ENCODE measurements at places on chromosomes 5 and 9.

DNA sequence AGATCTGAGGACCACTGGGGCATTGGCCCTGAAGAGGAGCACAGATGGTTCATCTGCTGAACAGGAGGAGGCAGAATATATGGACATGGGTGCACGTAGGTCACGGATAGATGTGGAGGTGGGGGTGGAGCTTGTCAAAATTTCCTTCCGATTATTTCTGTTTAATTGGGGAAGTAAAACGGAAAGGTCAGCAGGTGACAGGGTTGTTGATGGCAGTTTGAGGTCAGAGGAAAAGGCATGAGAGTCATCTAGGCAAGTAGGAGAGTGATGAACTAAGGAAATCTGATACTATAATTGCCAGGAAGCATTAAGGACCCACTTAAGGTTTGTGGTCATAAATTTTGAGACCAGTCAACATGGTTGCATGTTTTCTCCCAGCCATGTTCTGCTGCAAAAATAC is 8.4 kb upstream of the FAM81B start:
- DNase-seq: no peak

DNA sequence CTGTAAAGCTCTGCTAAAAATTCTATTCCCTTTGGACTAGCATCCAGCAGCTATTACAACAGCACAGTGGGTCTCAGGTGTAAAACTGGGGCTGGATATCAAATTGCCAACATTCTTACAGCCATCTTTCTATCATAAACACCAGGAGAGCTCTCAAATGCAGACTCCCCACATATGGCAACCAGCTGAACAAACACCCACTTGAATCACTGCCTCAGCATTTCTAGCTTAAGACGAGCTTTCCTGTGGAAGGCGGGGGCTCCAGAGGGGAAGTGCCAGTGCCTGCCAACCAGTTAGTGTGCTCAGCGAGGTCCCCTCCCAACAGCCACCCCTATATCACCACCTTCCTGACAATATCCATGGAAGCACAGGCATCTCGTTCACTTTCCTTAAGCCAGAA is 62.2 kb downstream of the IPPK start:
- no peak for DNase-seq

DNA sequence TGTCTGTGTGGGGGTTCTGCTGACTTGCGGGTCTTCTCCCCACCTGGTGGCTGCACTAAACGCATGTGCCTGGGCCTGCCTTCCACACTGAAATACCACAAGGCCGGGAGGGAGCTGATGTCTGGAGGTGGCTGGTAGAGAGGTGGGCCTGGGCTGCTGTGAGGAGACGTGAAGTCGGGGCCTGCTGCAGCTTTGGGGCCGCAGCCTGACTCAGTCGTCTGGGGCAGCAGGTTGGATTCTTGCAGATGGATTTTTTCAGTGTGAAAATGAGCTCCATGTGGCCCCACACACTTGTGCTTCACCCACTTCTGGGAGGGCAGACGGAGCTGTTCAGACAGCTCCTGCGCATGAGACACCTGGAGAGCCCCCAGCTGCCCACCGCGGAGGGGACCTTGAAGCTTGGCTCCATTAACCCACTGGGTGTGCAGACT is 29.3 kb downstream of the COL5A1 start:
- DNase-seq: no peak

GRCh38 chr9:116450378-116451139 is 236.5 kb upstream of the TRIM32 start:
- no peak for DNase-seq

DNA sequence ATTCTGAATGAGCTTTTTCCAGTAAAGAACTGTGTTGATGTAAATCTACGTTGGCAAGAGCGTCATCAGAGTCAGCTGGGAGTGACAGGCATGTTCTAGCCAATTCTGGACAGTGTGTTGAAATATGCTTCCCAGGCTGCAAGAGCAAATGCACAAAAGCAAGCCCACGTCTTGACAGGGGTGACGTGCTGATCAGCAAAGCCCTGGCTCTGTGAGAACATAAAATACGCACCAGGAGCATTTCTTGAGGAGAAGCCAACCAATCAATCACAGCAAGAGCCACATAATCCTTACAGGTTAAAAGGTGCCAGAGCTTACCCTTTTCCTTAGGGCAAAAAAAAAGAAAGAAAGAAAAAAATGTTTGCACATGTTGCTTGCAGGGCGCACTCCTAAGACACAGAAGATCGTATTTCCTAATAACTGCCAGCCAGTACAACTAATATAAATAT is 148.1 kb downstream of the PDE4D start:
- no peak for DNase-seq

DNA sequence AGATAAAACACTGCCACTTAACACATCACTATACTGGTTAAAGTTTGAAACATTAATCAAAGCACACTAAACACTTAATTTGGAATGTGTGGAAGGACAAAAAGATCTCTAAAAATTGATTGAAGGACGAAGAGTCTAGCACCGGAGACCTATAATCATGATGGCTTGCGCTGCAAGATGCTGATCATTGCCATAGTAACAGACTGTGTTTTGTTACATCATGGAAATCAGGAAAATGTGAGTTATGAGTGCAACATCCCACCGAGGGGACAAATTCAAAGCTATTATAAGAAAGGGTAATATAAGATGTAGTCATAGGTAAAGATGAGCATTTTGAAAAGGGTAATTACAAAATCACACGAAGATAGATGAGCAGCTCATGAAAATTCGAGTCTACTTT is 278.8 kb upstream of the CTNND2 start:
- no peak for DNase-seq

DNA sequence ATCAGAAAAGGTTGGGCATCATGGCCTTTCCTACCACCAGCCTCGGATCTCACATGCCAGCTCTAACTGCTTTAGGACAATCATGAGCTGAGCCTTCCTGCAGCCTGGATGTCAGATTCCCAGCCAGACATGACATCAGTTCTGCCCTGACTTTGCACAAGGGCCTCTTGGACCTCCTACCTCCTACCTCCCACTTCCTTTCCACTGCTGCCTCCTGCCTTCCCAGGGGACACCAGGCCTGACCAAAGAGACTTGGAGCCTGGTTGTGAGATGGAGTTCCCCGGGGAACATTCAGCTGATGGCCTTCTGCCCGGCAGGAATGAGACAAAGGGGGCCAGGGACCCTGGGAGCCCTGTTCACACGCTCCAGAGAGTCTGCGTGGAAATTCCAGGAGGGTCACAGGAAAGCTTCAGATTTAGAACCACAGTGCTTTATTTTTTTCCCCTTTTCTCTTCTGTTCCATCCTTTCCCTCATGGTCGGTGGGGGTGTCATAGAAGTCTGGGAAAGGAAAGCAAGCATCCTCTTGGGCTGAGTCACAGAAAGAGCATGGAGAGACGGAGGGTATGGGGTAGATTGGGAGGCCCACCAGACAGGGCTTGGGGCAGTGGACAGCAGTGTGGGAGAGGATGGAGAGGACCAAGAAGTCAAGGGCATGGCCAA is 35.4 kb upstream of the IL17B start:
- no peak for DNase-seq

DNA sequence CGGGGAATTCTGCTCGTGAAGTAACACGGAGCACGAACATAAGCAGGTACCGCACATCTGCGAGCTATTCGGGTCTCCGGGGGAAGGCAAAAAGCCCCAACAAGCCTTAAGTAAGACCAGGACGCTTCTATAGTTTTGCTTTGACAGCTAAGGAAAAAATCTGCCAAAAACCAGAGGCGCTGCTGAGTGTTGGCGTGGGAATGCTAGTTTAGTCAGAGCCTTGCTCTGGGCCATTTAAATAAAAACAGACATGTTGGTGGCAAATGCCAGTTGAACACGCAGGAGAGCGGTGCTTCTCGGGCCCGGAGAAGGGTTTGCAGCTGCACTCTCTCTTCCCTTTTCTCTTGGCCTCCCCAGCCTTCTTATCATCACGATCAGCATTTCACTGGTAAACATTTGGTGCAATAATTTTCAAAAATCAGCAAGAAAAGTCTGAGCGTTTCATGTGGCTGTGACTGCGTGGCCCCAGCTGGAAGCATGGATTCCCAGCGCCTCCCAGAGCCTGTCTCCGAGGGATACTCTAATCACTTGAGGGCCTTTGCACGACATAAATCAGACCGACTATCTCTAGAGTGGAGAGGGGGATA is 6.4 kb upstream of the NOTCH1 start:
- no peak for DNase-seq

DNA sequence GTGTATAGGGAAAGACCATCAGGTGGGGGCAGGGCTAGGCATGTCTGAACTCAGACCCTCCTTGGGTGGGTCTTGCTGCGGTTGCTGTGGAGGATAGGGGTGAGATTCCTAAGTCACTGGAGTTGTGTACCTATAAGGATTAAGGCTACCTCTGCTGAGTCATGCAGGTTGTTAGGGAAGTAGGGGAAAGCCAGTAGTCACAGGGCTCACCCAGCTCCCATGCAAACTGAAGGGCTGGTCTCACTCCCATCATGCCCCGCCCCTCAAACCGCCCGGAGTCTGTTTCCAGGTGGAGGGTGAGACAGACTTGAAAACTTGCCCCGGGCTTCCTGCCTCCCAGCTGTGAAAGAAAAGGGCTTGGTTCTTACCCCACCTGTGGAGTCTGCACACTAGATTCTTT is 161.8 kb downstream of the CAVIN4 start:
- DNase-seq: no peak

DNA sequence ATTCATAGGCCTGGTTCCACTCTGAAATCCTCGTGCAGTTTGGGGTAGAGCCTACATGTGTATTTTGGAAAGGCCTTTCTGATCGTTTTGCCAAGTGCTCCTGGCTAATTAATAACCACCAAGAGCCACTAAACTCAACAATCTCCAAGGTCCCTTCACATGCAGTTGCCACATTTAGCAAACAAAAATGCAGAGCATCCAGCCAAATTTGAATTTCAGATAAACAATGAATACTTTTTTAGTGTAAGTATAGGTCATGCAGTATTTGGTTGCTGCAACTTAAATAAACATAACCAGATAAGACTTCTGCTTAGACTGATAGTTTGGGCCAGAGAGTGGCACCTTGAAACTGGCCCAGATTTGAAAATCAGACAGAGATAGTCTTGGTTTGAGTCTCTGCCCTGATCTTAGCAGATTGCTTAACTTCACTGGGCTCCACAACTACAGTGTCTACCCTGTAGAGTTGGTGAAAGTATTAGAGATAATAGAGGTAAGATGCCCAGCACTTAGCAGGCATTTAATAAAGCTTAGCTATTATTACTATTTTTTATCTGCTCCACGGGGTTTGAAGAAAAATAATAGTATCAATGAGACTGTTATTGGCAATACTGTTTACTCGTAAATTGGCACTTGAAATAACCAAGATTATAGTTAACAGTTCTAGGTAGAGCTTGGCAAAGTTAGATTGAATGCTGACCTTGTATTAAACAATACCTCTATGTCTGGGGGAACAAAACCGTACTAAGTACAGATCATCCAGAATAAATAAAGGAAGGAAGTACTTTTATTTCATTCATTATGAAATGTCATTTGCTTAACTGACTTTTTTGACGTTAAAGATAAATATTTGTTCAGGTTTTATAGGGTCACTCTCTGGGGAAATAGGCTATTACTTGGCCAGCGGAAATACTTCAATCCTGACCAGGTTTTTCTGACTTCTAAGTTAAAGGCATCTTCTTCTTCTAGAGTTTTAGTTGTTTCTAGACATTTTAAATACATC is 274.8 kb downstream of the DOCK8 start:
- no peak for DNase-seq

- DNase-seq: no peak
These were observed 17.4 kb downstream of the C9orf153 start for GRCh38 chr9:86242071-86242470.

GRCh38 chr5:126358525-126358924 is 64.7 kb upstream of the GRAMD2B start:
- DNase-seq: no peak

GRCh38 chr5:126487596-126487995 is 64.4 kb downstream of the GRAMD2B start:
- DNase-seq: no peak

GRCh38 chr9:76403352-76403751 is 9.1 kb upstream of the RFK start:
- DNase-seq: no peak

DNA sequence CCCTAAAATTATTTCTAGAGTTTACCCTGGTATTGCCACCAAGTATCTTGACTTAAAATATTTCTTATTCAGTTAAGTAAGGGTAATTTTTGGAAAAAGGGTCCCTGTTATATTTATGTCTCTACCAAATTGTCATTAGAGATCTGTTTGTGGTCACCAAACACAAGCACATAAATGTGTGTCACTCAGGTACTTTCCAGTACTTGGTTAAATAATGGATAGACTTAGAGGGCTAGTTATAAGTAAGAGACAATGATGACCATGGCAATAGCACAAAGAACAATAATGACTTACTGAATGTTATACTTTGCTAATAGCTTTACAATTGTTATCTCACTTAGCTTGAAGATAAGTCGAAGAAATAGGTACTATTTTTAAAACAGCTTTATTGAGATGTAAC is 9.0 kb downstream of the ADAMTS16 start:
- DNase-seq: no peak

DNA sequence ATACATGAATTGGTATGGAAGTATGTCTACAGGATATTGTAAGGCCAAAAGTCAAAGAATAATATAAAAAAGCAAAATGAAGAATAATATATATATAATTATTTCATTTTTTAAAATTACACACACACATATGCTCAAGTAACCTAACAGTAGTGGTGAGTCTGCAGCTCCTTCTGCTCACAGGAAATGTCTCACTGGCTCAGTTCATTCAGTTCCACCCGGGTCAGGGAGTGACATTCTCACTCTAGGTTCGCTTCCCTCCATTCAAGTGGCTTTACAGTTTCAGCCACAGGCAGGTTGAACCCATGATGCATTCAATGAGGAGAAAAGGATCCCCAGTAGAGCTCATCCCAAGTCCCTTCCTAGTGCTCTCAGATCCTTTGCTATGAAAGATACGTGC is 90.8 kb downstream of the SUSD1 start:
- no peak for DNase-seq

DNA sequence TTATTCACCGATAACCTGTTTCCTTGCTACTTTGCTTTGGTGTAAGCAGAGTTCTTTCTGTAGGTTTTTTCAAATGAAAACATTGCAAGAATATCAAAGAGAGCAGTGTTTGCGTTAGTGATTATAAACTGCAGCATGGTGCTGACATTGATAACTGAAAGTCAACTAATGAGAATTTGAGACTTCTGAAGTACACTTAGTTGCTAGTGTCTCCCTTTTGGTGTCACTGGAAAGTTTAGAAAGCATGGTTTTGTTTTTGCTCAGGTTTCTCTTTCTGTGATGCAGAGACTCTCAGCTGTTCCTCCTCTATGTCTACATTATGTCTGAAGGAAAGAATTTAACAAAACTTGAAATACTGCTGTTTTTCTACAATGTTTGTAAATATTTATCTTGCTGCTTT is 80.2 kb upstream of the ZNF169 start:
- no peak for DNase-seq

GRCh38 chr9:137759649-137760321 is 117.8 kb upstream of the CACNA1B start:
- no peak for DNase-seq

- no peak for DNase-seq
These were observed 21.4 kb downstream of the AGXT2 start for GRCh38 chr5:35026280-35026840.

DNA sequence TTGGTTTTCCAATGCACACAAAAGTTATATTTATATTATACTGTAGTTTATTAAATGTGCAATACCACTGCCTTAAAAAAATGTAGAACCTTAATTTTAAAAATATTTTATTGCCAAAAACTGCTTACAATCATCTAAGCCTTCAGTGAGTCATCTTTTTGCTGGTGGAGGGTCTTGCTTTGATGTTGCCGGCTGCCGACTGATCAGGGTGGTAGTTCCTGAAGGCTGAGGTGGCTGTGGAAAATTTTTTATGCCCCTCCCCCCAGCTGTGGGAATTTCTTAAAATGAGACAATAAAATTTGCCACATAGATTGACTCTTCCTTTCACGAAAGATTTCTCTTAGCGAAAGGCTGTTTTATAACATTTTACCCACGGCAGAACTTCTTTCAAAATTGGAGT is 75.9 kb upstream of the SLC25A51 start:
- no peak for DNase-seq
